ENCODE measurements at places on chromosomes 3 and 15. TPM values are rescaled to one million over a fixed set of nuclear protein-coding genes. Genes with fewer than 3 reads are reported as not detected.

The TICRR gene
- total RNA-seq, result 2.5 TPM

The SCN11A gene
- not detected for total RNA-seq

The NR2E3 gene
- not detected for total RNA-seq

The ZPLD1 gene
- total RNA-seq, result not detected

The SLC22A14 gene
- total RNA-seq, result not detected

The POPDC2 gene
- not detected for total RNA-seq

The CTSH gene
- total RNA-seq, result 0.49 TPM

The SRGAP3 gene
- 0.36 TPM for total RNA-seq

The SNX4 gene
- total RNA-seq, result 33.8 TPM

The SMCO1 gene
- not detected for total RNA-seq

The TGM4 gene
- total RNA-seq, result not detected

The MINDY4B gene
- not detected for total RNA-seq

The PRRT3 gene
- 2.8 TPM for total RNA-seq

The FAM174B gene
- 1.6 TPM for total RNA-seq

The BUB1B gene
- 5.0 TPM for total RNA-seq

The GOLGB1 gene
- 28.4 TPM for total RNA-seq

The OR5K2 gene
- not detected for total RNA-seq

The SYNPR gene
- not detected for total RNA-seq

The STRIT1 gene
- total RNA-seq, result not detected
